ENCODE measurements at places on chromosomes 6 and 20. TPM values are rescaled to one million over a fixed set of nuclear protein-coding genes. Genes with fewer than 3 reads are reported as not detected.

- DNase-seq, result no peak
- no peak overlapping the region for H3K27ac ChIP-seq
- H3K4me1 ChIP-seq, result peaks cover 7% of the 10 kb centered on the region
- H3K36me3 ChIP-seq, result no peaks in the 10 kb centered on the region
- H3K27me3 ChIP-seq, result peaks cover 44% of the 10 kb centered on the region
Measured at GRCh38 chr6:28817808-28818145, 106.0 kb downstream of the TRIM27 start.

DNA sequence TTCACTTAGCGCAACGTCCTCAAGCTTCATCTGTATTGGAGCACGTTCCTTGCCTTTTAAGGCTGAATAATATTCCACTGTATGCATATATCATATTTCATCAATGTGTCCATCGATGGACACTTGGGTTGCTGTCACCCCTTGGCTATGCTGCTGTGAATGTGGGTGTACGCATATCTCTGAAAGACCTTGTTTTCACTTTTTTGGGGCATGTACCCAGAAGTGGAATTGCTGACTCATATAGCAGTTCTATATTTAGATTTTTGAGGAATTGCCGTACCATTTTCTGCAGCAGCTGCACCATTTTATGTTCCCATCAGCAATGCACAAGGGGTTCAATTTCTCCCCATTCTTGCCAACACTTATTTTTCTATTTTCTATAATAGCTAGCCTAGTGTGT is 22.8 kb upstream of the SLC23A2 start:
- no peaks in the 10 kb centered on the region for H3K36me3 ChIP-seq
- H3K4me1 ChIP-seq, result no peaks in the 10 kb centered on the region
- H3K4me3 ChIP-seq, result no peak overlapping the region
- H3K27me3 ChIP-seq, result no peaks in the 10 kb centered on the region
- no peak overlapping the region for H3K27ac ChIP-seq

DNA sequence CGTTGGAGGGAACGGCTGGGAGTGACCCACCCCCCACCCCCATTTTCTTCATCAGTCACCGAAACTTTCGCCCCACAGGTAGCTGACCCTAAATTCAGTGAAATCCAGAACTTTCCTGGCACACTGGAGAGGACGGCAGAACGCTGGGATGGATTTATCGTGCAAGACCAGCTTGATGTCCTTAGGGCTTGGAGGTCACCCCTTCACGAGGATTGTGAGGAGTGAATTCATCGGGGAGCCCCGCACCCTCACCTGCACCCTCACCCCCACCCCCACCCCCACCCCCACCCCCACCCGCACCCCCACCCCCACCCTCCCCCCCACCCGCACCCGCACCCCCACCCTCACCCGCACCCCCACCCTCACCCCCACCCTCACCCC is 13.3 kb upstream of the TCFL5 start:
- DNase-seq, result no peak
- no peak overlapping the region for H3K27ac ChIP-seq
- H3K36me3 ChIP-seq, result peaks cover 6% of the 10 kb centered on the region
- no peaks in the 10 kb centered on the region for H3K4me1 ChIP-seq
- H3K4me3 ChIP-seq, result no peak overlapping the region
- peaks cover 5% of the 10 kb centered on the region for H3K27me3 ChIP-seq

- peaks cover 18% of the 10 kb centered on the region for H3K4me1 ChIP-seq
- DNase-seq, result no peak
- H3K36me3 ChIP-seq, result no peaks in the 10 kb centered on the region
- no peak overlapping the region for H3K27ac ChIP-seq
Measured at GRCh38 chr6:108078191-108078590, 3.6 kb upstream of the OSTM1 start.

GRCh38 chr6:163984124-163984936 is 569.8 kb downstream of the QKI start:
- no peak overlapping the region for H3K27ac ChIP-seq
- H3K4me3 ChIP-seq, result no peak overlapping the region
- DNase-seq, result no peak
- no peaks in the 10 kb centered on the region for H3K36me3 ChIP-seq

Gene SGK1
- total RNA-seq, result 80.3 TPM

Gene SLC35D3
- total RNA-seq, result not detected
